ENCODE measurements at places on chromosomes 6 and 20.

GRCh38 chr6:37407948-37408347, 25.1 kb upstream of the CMTR1 start:
- no peak for DNase-seq

- no peak for DNase-seq
Observed at GRCh38 chr6:33638556-33638955, 17.4 kb downstream of the ITPR3 start.

- no peak for DNase-seq
Observed at GRCh38 chr20:42641886-42642285, 547.8 kb downstream of the PTPRT start.

DNA sequence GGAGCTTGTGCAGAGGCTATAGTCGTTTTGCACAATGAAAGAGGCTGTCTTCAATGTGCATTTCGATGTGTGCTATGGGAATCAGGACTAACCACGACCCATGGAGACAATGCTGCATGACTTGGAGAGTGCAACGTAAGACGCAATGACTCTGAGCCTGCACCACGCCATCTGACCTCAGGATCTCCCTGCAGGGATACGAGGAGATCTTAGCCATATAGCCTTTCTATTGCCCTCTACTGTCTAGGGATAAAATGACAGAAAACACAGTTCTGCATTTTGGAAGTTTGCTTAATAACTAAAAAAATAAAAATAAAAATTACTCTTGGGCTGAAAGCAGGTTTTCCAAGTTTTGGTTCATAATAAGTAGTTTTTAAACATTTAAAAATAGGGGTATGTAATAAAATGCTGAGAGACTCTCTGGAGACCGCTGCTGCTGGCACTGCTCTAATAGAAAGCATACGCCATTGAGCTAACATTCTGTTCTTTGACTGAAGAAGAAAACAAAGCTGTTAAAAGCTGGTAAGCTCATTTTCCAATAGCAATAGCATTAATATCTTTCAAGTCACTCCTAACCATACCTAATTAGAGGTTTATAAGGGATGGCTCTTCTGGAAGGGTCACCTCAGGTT, 87.2 kb downstream of the PDE7B start:
- DNase-seq, result peak; percentile 40

DNA sequence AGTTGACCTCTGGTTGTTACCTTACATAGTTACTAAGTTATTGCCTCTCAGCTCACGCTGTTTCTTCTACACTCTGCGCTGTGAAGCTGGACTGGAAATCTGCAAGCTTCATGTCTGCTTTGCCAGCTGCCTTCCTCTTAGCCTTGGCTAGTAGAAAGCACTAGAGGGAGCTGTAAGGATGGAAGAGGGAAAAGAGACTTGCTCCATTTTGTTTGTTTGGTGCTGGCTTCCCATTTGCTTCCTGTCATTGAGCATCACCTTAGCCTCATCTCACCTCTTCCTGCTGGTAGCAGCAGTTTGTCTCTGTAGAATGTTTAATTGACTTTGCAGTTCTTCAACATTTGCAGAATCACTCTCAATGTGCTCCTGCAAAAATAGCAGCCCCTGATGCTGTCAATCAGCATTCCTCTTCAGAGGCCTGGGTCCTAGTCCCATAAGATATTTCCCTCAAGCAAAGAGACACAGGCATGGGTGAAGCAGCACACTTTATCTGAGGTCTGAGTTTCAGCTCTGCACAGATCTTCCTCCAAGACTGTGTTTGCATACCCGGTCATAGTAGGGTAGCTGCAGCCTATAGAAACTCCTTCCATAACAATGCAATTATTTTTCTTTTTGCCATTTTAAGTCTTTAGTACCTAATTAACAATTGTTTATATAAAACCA, 302.2 kb upstream of the EPHA7 start:
- DNase-seq, result no peak

DNA sequence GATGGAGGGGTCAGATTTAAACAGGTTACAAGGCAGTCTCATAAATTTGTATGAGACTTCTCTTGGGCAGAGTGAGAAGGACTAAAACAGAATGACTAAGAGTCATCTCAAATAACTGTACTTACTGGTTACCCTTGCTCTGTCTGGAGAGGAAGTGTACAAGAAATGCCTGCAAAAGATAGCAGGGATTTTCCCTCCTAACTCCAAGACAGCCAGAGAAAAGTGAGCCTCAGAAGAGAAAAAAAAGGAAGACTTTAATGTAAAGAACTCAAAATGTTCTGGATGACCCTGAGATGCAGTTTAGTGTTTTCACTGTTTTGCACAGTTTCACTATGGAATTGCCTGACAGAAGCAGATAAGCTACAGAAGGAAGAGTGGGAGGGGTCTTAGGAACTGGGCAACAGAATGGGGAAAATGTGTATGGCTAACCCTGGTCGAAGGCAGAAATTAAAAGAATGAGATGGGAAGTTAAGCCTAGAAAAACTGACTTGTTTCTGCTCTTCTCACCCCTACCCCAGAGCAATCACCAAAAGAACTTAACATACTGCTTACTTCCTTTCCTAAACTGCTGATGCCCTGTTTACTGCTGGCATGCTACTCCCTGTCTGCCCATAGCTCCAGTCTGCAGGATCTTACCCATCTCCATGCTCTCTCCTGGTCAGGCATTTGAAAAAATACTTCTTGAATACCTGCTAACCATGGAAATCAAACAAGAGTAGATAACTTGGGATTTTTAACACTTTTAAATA, 98.1 kb upstream of the MARCKS start:
- DNase-seq, result peak; percentile 79

DNA sequence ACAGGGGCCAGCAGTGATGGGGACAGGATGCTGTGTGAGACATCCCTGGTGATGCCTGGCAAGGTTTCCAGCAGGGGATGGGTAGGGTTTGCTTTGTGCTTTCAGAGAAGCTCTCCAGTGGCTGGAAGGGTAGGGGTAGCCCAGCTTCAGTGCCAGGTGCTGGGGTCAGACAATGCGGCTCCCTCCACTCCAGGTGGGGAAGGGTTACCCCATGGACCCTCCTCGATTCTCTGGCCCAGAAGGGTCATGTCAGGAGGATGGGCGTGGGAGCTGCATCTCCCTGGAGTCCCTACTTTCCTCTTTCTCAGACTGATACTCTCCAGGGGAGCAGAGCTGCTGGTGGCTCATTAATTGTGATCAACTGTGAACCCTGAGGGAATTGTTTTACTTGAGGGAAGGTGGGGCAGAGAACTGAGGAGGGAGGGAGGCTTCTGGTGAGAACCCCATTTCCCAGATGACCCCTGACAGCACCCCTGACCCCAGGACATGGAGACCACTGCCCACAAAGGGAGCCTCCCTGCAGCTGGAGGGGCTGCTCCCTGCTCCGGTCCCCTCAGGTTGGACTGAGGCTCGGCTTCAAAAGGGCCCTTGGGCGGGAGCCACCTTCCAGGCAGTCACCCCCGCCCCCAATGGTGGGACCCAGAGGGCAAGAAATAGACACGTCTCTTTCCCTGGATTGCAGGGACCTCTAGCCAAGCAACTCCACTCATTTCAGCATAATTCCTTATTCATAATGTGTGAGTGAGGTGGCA, 100.9 kb upstream of the BHLHE23 start:
- DNase-seq, result no peak

DNA sequence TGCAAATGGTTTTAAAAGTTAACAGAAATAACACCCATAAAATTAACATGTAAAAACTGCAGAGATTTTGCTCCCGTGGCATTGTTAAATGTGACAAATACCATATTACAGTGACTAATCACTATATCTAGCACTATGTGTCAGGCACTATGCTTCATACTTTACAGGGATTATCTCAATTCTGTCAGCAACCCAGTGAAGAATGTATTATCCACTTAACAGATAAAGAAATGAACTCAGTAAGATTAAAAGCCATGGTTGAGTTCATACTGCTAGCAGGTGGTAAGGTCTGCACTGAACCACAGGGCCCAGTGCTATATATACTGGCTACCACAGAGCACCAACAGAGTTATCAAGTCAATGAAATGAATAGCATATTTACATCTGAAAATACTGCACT, 65.4 kb downstream of the RWDD2A start:
- no peak for DNase-seq

GRCh38 chr20:12591949-12592470, 416.8 kb upstream of the SPTLC3 start:
- no peak for DNase-seq

GRCh38 chr6:7200598-7201443, 93.1 kb downstream of the RREB1 start:
- DNase-seq, result no peak

- peak; percentile 35 for DNase-seq
Observed at GRCh38 chr6:27608916-27609883, 136.3 kb upstream of the ZNF184 start.

DNA sequence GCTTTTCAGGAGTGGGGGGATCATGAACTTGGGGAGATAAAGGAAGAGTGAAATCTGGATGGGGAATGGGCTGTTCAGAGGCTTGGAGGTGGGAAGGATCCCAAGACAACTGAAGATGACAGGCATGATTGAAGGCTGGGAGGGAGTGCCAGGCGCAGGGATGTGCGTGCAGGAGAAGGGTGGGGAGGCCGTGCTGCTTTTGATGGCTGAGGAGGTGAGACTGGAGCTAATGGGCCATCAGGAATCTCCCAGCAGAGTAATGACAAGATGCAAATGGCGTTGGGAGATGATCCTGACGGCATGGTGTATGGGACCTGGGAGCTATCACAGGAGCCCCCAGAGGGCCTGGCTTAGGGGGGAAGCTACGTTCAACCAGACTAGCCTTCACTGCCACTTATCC, 1.6 kb downstream of the CPNE5 start:
- DNase-seq, result no peak

DNA sequence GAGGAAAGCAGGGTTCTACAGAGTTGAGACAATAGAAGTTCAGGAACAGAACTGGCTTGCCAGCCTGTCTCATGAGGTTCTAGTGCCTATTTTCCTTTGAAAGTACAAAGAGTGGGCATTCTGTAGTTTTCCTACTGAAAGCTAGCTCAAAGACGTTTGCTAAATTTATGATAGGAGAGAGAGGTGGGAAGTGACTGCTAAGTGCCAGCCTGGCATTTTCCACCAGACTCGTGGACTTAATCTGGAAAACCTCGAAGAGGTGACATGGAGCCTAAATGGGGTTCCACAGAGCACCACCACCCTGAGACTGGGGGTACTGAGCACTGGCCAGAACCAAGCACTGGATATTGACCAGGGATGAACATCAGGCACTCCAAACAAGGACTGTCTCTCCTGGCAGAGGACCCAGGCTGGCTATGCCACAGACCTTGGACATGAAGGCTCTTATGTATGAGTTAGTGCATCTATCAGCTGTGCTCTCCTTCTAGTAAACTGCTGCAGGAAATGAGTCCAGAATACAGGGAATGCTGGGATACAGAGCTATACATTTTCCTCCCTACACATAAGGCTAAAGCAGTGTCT, 7.1 kb downstream of the PEX6 start:
- no peak for DNase-seq

GRCh38 chr6:68677058-68677457, 42.0 kb downstream of the ADGRB3 start:
- DNase-seq, result no peak

DNA sequence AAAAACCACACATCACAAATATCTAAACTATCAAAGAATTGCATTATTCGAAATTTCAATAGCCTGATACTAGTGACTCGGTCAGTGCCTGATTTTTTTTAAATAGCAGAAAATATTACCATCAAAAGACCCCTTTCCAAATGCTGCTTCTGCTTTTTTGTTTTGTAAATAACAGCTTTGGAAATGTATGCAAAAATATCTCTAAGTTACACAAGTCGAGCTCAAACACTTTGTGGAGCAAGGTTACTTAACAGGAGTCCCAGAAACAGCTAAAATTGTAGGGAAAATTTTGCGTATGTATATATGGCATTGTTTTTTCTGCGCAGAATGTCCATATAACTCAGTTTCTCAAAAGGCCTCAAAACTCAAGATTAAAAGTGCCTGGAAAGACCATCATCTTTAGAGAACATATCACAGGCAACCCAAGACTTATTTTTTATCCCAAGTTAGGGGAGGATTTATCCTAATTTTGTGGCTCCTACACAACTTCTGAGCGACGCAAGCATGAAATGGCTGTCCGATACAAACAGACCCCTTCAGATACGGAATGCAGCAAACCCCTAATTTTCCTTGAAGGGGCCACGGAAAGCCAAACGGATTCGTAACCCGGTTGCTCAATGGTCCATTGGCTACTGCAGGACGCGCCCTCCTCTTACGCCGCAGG, 1.3 kb downstream of the CEP85L start:
- DNase-seq, result peak; percentile 19

DNA sequence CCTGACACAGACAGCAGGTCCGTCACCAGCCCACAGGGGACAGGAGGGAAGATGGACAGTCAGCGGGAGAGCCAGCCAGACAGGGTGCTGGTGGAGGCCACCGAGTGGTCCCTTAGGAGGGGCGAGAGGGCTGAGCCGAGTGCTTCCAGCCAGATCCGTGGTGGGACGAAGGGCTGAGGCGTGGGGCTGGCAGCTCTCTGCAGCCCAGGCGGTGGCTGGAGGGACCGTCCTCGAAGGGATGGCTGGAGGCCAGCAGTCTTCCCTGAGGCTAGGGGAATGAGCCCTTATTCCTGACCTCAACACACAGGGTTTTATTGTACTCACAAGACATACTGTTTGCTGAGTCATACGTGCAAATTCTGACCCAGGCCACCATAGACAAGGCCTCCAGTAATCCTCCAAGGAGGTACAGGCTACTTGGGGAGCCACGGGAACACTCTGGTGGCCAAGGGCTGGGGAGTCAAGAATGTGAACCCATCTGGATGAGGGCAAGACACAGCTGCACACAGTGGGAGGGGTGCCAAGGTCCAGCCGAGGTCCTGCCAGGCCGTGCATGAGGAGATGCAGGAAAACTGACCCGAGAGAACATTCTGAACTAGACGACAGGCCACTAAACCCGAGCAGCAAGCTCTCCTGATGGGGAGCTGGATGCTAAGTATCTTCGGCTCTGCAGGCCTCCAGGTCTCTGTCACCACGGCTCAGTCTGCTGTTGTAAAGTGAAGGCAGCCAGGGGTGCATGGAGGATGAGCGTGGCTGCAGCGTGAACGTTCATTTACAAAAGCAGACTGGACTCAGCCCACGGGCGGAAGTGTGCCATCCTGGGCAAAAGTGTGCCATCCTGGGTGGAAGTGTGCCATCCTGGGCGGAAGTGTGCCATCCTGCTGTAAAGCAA, 242.5 kb downstream of the TTLL2 start:
- no peak for DNase-seq

- no peak for DNase-seq
Observed at GRCh38 chr20:50295762-50296449, 105.3 kb downstream of the CEBPB start.

- no peak for DNase-seq
Observed at GRCh38 chr20:61299618-61300017, 47.6 kb downstream of the CDH4 start.

- no peak for DNase-seq
Observed at GRCh38 chr20:38395165-38395564, 40.0 kb downstream of the SNHG17 start.

DNA sequence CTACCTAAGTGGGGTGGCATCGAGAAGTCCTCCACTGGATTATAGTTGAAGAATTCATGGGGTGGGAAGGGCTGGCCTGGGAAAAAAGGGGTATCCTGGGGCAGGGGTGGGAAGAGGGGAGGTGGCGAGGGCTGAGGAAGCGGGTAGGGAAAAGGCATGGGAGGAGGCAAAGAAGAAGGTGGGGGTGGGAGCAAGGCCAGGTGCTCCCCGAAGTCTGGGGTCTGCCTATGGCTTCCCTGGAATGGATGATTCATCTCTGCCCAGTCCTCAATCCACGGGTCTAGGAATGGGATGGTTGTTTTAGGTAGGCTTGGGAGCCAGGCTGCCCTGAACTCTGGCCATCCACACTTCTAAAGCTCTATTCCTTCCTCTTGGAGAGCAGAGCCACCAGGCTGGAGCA, 4.4 kb downstream of the PCED1A start:
- DNase-seq, result no peak
